ENCODE measurements at places on chromosomes 13 and 19.

- no peak for DNase-seq
Observed at GRCh38 chr19:47421244-47421786, 2.0 kb upstream of the MEIS3 start.

- peak; percentile 85 for DNase-seq
Observed at GRCh38 chr19:36041831-36042230, 9.2 kb upstream of the CLIP3 start.

- DNase-seq: no peak
Observed at GRCh38 chr19:57338877-57339276, 12.2 kb upstream of the ZNF304 start.

DNA sequence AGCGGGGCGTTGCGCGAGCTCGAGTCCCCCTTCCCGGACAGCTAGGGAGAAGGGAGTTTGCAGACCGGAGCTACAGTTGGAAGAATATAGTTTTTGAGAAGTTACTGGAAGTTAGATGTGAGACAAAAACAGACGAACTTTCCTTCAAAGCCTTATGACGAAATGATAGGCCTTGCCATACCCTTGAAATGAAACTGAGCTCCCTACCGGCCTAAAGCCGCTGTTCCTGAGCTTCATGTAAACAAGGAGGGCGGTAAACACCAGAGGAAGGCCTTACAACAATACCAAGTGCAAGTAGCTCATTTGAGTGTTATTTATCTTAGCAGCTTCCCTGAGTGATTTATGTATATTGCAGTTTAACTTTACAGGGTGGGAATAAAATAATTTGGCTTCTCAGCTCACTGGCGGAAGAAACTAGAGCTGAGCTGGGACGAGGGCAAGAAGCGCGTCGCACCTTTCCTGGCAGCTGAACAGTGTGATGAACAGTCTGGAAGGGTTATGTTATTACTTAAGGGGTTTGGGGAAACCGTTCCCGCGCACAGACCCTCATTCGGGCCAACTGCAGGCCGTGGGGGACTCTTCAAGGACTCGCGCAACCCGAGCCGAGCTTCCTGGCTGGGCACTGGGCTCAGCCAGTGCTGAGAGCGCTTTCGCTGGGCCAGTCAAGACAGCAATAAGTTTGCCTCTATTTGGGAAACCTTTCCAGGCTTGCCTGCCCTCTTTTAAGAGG, 111.2 kb downstream of the KCNRG start:
- DNase-seq: no peak

DNA sequence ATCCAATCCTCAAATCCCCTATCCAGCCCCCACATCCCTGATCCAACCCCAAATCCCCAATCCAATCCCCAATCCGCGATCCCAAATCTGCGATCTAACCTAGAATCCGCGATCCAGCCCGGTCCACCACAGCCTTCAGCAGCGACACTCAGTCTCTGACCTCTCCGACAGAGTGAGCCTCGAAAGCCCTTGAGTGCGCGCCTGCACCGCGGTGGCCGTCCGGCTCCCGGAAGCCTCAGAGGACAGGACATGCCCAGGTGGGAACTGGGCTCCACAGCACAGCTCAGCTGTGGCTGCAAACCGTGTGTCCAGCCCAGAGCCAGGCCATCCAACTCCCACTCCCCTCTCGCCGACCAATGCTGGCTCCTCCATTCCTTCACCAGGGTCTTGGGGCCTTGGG, 48.8 kb upstream of the C1QTNF9B start:
- DNase-seq: no peak

DNA sequence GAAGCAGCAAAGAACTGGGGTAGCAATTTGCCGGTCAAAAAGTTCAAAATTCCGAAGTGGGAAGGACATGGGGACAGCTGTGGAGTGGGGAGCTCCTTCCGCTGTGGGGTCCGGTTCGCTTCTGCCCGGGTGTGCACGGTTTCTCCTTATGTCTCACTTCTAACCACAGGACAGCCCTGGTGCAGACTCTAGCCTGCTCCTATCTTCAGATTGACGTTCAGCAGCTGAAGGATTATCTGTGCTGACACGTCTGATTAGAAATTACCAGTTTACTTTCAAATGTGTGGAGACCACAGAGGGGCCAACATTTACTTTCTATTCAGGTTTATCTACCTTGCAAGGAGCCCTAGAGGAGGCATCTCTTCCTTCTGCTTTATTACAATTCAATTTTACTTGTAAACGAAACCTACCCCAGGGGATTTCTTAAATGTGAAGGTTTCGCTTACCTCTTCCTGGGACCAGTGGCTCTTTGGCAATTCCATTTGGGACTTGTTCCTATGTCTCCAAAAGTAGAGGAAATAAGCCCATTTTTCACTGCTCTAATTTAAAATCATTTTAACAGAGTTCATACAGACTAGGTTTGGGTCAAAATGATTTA, 27.3 kb downstream of the LHFPL6 start:
- no peak for DNase-seq

DNA sequence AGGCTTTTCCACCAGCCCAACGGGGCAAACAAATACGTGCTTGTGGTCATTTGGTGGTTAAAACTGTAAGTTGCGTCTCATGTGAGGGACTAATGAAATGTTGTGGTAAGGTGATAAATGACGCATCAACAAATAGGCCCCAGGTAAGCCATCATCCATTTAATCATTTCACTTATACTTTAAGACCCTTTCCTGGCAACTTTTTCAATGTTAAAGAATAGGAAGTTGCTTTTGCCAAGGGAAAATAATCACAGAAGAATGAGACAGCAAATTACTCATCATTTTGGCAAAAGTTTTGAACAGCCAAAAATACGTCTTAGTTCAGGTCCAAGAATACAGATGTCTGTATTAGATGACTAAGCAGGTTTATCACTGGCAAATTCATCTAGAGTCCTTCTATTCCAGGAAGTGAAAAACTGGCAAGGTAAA, 660.4 kb downstream of the SLITRK1 start:
- DNase-seq: no peak

GRCh38 chr13:20192158-20192835, 441 bp downstream of the GJB2 start:
- DNase-seq: no peak

- no peak for DNase-seq
Observed at GRCh38 chr13:37492741-37493514, 105.6 kb downstream of the POSTN start.

DNA sequence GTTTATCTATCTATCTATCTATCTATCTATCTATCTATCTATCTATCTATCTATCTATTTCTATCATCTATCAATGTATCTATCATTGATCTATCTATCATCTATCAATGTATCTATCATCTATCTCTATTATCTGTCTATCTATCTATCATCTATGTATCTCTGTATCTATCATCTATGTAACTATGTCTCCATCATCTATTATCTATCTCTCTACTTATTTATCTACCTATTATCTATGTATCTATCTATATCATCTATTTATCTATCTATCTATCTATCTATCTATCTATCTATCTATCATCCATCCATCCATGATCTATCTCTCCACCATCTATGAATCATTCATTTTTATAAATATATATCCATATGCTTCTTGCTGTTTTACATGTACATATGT, 15.8 kb downstream of the CYP4F3 start:
- DNase-seq: no peak

GRCh38 chr19:44576843-44577565, 36.4 kb upstream of the IGSF23 start:
- no peak for DNase-seq

DNA sequence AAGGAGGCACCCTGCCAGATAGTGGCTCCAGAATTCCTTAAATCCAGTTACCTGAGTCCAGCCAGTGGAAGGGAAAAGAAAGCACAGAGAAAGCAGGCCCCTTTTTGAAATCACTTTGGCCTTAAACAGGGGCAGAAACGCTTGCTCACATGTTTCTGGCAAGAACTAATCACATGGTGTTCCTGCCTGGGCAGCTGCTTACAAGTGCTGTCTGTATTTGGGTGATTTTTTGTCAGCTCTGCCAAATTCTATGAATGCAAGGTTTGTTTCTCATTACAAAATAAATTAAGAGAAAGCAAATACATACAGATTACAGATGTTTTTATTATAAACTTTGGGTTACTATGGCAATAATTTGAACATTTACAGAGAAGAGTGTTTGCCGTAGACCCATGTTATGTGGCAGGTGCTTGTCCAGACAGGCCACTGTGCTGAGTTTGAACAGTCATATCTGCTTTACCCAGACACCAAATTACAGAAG, 1237.8 kb downstream of the SLITRK5 start:
- no peak for DNase-seq

GRCh38 chr19:45354241-45354842, 13.8 kb downstream of the KLC3 start:
- no peak for DNase-seq
